ENCODE measurements at places on chromosomes 12 and 14. TPM values are rescaled to one million over a fixed set of nuclear protein-coding genes. Genes with fewer than 3 reads are reported as not detected.

Gene SLC7A7
- polyA plus RNA-seq, result 660 TPM

Gene PYGL
- 8.0 TPM for polyA plus RNA-seq

Gene NIN
- polyA plus RNA-seq, result 8.2 TPM

Gene FZD10
- 1.2 TPM for polyA plus RNA-seq

Gene PRIMA1
- polyA plus RNA-seq, result 9.2 TPM

Gene SLC39A5
- polyA plus RNA-seq, result 524 TPM

Gene LALBA
- not detected for polyA plus RNA-seq

Gene KCNA5
- 0.79 TPM for polyA plus RNA-seq

Gene MUCL1
- polyA plus RNA-seq, result not detected

Gene PTPRB
- 7.2 TPM for polyA plus RNA-seq

Gene KRT82
- not detected for polyA plus RNA-seq

Gene CLEC7A
- 8.3 TPM for polyA plus RNA-seq

Gene GSG1
- polyA plus RNA-seq, result 1.6 TPM

Gene ARHGAP9
- polyA plus RNA-seq, result 16.1 TPM

Gene CCDC196
- 0.72 TPM for polyA plus RNA-seq

Gene SLC7A8
- 94.4 TPM for polyA plus RNA-seq

Gene RBP5
- 25.7 TPM for polyA plus RNA-seq

Gene SENP1
- polyA plus RNA-seq, result 11.9 TPM

Gene CLEC2A
- polyA plus RNA-seq, result not detected

Gene CFAP54
- 0.46 TPM for polyA plus RNA-seq
